ENCODE measurements at places on chromosomes 2 and 18.

- DNase-seq: no peak
These were observed 143.6 kb upstream of the EPHA4 start for GRCh38 chr2:221715523-221716247.

DNA sequence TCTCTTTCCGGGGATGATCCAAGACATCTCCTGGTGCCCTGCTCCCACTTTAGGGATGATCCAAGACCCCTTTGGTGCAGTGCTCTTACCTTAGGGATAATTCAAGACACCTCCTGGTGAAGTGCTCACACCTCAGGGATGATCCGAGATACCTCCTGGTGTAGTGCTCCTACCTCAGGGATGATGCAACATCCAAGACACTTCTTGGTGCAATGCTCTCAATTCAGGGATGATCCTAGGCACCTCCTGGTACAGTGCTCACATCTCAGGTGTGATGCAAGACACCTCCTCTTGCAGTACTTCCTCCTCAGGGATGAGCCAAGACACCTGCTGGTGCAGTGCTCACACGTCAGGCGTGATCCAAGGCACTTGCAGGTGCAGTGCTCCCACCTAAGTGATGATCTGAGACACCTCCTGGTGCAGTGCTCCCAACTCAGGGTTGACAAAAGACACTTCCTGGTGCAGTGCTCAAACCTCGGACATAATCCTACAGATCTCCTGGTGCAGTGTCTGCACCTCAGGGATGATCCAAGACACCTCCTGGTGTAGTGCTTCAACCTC lies 122.3 kb downstream of the ASB1 start:
- DNase-seq: no peak

DNA sequence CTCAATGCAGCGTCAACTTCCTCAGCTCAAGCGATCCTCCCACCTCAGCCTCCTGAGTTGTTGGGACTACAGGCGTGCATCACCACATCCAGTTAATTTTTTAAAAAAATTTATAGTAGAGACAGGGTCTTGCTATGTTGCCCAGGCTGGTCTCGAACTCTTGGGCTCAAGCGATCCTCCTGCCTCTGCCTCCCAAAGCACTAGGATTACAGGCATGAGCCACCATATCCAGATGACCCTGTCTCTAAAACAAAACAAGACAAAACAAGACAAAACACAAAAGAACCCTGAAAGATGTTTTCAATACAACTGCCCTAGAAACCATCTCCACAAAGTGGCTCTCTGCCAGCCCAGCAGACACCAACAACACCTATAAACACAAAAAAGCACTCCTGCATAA lies 31.4 kb downstream of the ANKRD29 start:
- no peak for DNase-seq

DNA sequence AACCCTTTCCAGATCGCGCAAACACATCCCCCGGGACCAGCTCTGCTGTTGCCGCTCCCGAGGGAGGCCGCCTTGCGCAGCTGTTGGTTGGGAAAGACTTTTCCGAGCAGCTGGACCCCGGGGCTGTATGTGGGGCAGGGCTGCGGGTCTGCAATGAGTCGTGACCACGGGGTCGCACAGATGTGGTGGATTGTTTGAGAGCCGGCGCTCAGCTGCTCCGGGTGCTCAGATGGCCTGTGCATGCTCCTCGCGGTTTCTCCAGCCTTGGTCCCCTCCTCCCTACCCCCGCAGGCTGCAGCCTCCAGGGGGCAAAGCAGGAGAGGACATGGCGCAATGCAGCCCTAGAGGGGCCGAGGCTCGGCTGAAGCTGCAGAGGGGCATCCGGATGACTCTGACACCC lies 105.2 kb upstream of the OTOS start:
- no peak for DNase-seq

GRCh38 chr2:61978522-61978921 lies 73.0 kb downstream of the COMMD1 start:
- no peak for DNase-seq

DNA sequence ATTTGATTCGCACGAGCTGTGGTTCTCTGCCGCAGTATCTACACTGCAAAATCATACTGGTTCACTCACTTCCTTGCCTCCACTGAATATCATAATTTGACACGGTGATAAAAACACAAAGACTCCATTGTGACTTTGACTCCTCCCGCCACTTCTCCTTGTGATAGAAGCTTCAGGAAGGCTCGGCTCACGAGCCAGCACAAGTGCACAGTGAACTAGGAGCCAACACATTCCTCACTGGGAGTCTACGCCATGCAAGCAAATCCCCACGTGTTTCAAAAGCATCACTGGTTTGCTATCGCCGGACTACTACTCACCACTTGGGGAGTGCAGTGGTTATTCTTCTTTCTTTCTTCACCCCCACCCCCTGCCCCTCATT lies 293.3 kb upstream of the PARD3B start:
- no peak for DNase-seq

GRCh38 chr18:9619545-9619944 lies 5.2 kb upstream of the PPP4R1 start:
- DNase-seq: no peak

- DNase-seq: no peak
These were observed 159.3 kb upstream of the GULP1 start for GRCh38 chr2:188132385-188132784.
